Fibroblast of pulmonary artery (primary cell): ENCODE measurements at places on chromosomes 1 and 21.

GRCh38 chr1:184974056-184974836 lies at the start of gene NIBAN1:
TSS of gene NIBAN1 (minus strand) at chr1:184974508. CDS start at chr1:184974356, 152 bp downstream.
- DNase-seq, result peak; percentile 57

- peak; percentile 30 for DNase-seq
These were observed 12.5 kb downstream of the CSDE1 start for GRCh38 chr1:114745291-114745690.

GRCh38 chr21:42796327-42797062 lies 82.8 kb downstream of the WDR4 start:
- DNase-seq, result no peak

DNA sequence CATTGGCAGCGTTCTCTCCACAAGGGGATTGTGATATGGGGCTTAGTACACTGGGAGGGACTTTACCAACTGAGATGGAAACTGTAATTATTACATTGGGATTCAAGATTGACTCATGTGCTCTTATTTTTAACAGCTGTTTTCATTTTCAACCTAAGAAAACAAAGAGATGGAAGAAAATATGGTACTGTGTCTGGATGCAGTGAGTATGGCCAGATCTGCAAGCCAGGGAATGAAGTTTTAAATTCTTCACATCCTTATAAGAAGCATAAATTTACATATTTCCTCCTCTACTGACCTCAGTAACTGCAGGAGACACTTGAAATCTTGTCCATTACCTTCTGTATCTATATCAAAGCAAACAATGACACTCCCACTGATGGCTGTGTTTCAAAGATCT lies 81.5 kb upstream of the EDEM3 start:
- no peak for DNase-seq

- DNase-seq, result no peak
These were observed 35.6 kb downstream of the GPA33 start for GRCh38 chr1:167054531-167054930.

DNA sequence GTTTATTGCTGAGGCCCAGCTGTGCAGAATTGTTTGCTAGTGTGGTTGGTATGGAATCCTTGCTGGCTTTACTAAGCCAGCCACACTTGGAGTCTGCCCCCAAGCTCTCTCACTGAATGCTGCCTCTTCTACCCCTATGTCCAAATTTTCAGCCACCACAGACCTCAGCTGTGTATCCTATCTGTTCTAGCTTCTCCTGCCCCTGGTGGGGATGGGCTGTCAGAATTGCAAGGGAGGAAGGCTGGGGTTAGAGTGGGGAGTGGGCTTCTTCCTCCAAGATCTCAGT lies 4.4 kb downstream of the NHLH1 start:
- DNase-seq, result no peak

DNA sequence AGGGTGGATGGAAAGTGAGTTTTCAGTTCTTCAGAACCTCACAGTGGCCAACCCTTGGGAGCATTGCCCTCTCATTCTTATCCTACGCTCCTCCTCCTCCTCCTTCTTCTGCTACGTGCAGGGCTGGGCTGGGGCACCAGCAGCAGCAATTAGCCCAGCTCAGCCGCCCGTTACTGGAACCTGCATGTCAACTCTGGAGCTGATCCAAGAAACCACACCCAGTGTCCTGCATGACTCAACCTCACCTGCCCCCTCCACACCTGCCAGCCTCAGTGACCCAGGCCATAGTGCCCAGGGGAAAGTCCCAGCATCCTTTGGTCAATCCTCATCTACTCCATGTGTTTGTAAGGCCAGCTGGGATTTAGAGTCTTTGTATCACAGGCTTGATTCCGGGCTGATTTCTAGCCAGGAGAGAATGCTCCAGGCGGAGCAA lies 12.6 kb downstream of the ELF3 start:
- no peak for DNase-seq
